ENCODE measurements at places on chromosomes 16 and 17.

DNA sequence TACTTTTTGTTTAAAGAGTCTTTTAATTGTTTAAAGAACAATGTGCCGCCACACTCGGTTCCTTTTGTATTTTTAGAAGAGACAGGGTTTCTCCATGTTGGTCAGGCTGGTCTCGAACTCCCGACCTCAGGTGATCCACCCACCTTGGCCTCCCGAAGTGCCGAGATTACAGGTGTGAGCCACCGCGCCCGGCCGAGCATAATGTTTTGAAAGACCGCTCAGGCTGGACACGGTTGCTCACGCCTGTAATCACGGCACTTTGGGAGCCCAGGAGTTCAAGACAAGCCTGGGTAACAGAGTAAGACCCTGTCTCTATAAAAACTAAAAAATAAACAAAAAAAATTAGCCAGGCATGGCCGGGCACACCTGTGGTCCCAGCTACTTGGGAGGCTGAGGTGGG, 59.8 kb downstream of the RNF213 start:
- H3K36me3 ChIP-seq, result peaks cover 74% of the 10 kb centered on the region
- no peak for DNase-seq
- H3K4me3 ChIP-seq, result no peak overlapping the region
- H3K4me1 ChIP-seq, result no peaks in the 10 kb centered on the region
- no peak overlapping the region for H3K27ac ChIP-seq

- H3K36me3 ChIP-seq, result no peaks in the 10 kb centered on the region
- no peaks in the 10 kb centered on the region for H3K4me1 ChIP-seq
- DNase-seq, result no peak
- no peak overlapping the region for H3K4me3 ChIP-seq
- peaks cover 12% of the 10 kb centered on the region for H3K27me3 ChIP-seq
These were observed 25.3 kb upstream of the LITAF start for GRCh38 chr16:11611871-11612664.

DNA sequence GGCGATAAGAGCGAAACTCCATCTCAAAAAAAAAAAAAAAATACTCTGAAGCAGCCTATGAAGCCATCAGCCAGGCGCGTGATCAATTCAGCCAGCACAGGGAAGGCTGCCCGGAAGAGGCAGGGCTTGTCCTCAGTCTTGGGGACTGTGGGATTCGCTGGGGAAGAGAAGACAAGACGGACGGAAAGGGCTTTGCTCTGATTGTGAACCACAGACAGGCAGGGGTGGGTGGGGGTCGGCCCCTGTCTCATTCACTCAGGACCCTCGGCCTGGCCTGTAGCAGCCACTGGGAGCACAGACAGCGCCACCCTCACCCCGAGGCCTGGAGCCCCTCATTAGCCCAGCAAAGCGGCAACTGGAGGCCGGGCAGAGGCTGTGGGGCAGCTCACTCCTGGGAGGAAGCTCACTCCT, 37.2 kb downstream of the ABR start:
- no peak overlapping the region for H3K4me3 ChIP-seq
- peaks cover 19% of the 10 kb centered on the region for H3K4me1 ChIP-seq
- H3K27me3 ChIP-seq, result peaks cover 8% of the 10 kb centered on the region

DNA sequence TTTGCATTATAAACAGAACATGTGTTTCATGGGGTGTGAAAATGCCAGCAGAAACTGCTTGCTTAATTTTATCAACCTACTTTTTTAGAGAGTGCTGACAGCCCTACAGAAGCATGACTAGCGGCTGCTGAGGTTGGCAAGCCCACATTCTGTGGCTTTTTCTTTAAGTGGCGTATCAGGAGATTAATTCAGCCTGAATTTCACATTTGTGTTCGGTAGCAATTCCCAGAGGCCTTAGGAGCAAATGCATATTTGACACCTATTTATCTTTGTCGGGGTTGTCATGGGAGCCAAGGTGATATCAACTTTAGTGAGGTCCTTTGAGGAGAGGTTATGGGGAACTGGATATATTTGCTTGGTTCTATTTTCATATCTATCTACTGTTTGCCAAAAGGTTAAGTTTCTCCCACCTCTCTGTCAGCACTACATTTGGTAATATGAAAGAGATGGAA, 140.9 kb downstream of the KCNJ2 start:
- DNase-seq, result no peak
- H3K4me1 ChIP-seq, result no peaks in the 10 kb centered on the region
- no peaks in the 10 kb centered on the region for H3K36me3 ChIP-seq
- no peak overlapping the region for H3K4me3 ChIP-seq
- H3K27ac ChIP-seq, result no peak overlapping the region

DNA sequence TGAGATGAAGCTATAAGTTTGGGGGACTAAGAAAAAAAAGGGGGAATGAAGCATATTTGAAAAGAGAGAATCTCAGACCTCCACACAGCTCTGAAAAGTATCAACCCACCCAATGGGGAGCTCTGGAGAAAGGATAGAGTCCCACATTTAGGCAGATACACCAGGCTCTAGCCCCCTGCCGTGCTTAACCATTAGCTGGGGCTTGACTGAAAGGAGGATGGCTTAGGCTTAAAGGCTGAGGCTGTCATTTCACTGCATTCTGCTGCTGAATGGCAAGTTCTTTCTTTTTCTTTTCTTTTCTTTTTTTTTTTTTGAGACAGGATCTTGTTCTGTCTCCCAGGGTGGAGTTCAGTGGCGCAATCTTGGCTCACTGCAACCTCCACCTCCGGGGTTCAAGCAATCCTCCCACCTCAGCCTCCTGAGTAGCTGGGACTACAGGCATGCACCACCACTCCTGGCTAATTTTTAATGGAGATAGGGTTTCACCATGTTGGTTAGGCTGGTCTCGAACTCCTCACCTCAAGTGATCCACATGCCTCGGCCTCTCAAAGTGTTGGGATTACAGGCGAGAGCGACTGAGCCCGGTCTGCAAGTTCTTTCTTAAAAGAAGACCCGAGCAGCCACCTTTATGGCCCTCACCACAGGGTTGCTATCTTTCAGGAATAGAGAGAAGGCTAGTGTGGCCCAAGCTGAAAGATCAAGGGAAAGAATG, 9.0 kb upstream of the MMP2 start:
- H3K27ac ChIP-seq, result no peak overlapping the region
- DNase-seq, result no peak

DNA sequence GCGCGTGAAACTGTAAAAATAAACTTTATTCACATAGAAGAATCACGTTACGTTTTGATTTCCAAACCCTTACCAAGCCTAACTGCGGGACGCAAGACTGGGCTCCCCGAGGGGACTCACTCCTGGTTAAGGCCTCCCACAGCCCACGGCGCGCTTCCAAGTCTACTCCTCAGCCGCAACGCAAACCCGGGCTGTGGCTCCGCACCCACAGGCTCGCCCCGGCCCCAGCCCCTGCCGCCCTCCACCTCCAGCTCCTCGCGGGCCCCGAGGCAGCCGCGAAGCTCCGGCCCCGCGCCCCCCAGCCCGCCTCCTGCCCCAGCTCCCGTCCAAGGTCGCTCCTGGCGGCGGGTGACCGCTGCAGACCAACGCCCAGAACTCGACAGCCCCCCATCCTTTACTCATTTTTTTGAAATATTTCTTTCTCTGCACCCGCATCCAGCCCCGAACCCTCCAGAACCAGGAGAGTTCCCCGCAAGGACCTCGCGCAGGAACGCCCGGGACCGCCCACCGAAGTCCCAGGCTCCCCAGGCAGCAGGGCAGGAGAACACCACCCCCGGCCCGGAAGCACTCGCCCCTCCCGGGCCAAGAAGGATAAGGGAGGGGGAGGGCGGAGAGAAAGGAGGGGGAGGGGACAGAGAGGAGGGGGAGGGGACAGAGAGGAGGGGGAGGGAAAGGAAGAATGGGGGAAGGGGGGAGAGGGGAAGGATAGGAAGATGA, 912 bp downstream of the USP22 start:
- H3K27me3 ChIP-seq, result peaks cover 4% of the 10 kb centered on the region
- DNase-seq, result peak; percentile 67
- peaks cover 26% of the 10 kb centered on the region for H3K4me1 ChIP-seq
- H3K27ac ChIP-seq, result peak overlapping the region; percentile 90
- H3K36me3 ChIP-seq, result peaks cover 10% of the 10 kb centered on the region
- peak overlapping the region; percentile 97 for H3K4me3 ChIP-seq

DNA sequence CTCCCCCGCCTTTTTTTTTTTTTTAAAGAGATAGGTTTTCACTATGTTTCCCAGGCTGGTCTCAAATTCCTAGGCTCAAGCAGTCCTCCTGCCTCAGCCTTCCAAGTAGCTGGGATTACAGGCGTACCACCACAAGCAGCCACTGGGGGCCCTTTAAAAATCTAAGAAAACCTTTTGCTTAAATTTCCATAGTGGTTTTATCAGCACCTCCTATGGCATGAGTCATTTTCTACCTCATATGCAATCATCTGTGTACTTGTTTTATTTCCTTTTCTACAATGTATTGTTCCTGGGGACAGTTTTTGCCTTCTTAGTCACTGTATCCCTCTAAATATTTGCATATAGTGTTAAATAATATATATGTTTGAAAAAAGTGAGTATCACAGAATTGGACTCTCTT, 29.2 kb downstream of the GNA13 start:
- DNase-seq, result peak; percentile 33
- no peak overlapping the region for H3K4me3 ChIP-seq
- H3K36me3 ChIP-seq, result peaks cover 3% of the 10 kb centered on the region
- H3K4me1 ChIP-seq, result no peaks in the 10 kb centered on the region

GRCh38 chr16:22665048-22665797, 148.7 kb upstream of the HS3ST2 start:
- H3K36me3 ChIP-seq, result no peaks in the 10 kb centered on the region
- H3K27me3 ChIP-seq, result no peaks in the 10 kb centered on the region
- no peak overlapping the region for H3K27ac ChIP-seq
- DNase-seq, result no peak
- no peak overlapping the region for H3K4me3 ChIP-seq

DNA sequence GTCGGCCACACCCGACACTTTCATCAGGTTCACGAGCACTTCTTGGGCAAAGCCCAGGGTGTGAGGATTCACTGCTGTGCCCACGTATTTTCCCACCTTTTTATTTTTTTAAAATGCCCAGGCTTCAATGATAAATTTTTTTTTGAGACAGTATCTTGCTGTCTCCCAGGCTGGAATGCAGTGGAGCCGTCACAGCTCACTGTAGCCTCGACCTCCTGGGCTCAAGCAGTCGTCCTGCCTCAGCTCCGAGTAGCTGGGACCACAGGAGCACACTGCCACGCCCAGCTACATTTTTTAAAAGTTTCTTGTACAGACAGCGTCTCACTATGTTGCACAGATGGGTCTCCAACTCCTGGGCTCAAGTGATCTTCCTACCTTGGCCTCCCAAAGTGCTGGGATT, 17.8 kb downstream of the UTS2R start:
- H3K4me3 ChIP-seq, result no peak overlapping the region
- no peak for DNase-seq
- H3K4me1 ChIP-seq, result no peaks in the 10 kb centered on the region
- peaks cover 10% of the 10 kb centered on the region for H3K36me3 ChIP-seq
- no peak overlapping the region for H3K27ac ChIP-seq
- peaks cover 6% of the 10 kb centered on the region for H3K27me3 ChIP-seq

- H3K27me3 ChIP-seq, result peaks cover 20% of the 10 kb centered on the region
- no peak for DNase-seq
- H3K4me3 ChIP-seq, result peak overlapping the region; percentile 97
- peaks cover 66% of the 10 kb centered on the region for H3K4me1 ChIP-seq
- H3K27ac ChIP-seq, result peak overlapping the region; percentile 27
These were observed 452 bp upstream of the E2F4 start for GRCh38 chr16:67191411-67191994.

DNA sequence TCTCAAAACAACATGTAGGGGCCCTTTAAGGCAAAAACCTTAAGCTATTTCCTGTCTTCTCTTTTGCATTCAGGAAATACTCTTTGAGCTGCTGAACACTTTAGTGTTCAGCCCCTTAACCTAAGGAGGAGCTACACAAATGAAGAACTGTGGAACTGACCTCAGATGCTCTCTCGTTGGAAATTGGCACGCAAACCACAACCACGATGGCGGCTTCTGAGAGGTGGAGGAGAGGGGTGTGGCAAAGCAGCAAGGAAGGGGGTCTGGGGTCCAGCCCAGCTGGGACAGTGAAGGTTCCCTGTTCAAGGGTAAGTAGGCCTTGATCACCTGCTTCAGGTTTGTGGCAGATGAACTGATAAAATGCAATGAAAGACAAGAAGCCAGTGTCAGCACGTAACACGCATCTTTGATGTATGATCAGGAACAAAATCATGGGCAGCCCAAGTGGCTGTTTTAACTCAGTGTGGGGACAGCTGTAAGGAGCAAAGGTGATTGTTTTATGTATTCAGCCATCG, 291.6 kb upstream of the TNRC6C start:
- DNase-seq, result no peak
- peaks cover 4% of the 10 kb centered on the region for H3K36me3 ChIP-seq
- H3K4me1 ChIP-seq, result peaks cover 12% of the 10 kb centered on the region
- no peaks in the 10 kb centered on the region for H3K27me3 ChIP-seq
- peak overlapping the region; percentile 79 for H3K27ac ChIP-seq

GRCh38 chr17:6641247-6641863, 495 bp downstream of the TXNDC17 start:
- H3K27ac ChIP-seq, result peak overlapping the region; percentile 99
- H3K4me1 ChIP-seq, result peaks cover 14% of the 10 kb centered on the region
- peaks cover 16% of the 10 kb centered on the region for H3K27me3 ChIP-seq
- peak overlapping the region; percentile 96 for H3K4me3 ChIP-seq
- no peak for DNase-seq
